ENCODE measurements at places on chromosomes 7 and 10.

GRCh38 chr7:95045236-95045923 is 138.0 kb downstream of the PPP1R9A start:
- peak; percentile 15 for DNase-seq

DNA sequence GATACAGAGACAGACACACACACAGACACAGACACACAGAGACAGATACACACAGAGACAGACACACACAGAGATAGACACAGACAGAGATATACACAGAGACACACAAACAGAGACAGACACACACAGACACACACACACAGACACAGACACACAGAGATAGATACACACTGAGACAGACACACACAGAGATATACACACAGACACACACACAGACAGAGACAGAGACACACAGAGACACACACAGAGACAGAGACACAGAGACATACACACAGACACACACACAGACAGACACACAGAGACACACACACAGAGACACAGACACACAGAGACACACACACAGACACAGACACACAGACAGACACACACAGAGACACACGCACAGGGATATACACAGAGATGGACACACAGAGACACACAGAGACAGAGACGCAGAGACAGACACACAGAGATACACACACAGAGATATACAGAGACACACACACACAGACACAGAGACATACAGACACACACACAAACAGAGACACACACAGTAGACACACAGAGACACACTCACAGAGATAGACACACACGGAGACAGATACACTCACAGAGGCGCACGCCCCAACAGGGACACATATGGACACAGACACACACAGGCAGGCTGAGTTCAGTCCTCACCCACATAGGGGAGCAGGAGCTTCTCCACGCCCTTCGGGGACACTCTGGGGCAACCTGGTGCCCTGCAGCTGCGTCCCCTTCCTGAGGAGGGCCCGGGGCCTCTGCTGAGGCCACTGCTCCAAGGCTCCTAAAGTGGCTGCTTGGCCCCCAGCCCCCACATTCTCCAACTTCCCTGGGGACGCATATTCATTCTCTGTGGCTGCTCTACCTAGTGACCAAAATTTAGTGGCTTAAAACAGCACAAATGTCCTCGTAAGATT is 10.3 kb upstream of the PPP2R2D start:
- no peak for DNase-seq

- DNase-seq: no peak
Measured at GRCh38 chr10:59332581-59332980, 29.8 kb downstream of the FAM13C start.

GRCh38 chr7:27560706-27561235 is 101.9 kb downstream of the HIBADH start:
- peak; percentile 56 for DNase-seq

DNA sequence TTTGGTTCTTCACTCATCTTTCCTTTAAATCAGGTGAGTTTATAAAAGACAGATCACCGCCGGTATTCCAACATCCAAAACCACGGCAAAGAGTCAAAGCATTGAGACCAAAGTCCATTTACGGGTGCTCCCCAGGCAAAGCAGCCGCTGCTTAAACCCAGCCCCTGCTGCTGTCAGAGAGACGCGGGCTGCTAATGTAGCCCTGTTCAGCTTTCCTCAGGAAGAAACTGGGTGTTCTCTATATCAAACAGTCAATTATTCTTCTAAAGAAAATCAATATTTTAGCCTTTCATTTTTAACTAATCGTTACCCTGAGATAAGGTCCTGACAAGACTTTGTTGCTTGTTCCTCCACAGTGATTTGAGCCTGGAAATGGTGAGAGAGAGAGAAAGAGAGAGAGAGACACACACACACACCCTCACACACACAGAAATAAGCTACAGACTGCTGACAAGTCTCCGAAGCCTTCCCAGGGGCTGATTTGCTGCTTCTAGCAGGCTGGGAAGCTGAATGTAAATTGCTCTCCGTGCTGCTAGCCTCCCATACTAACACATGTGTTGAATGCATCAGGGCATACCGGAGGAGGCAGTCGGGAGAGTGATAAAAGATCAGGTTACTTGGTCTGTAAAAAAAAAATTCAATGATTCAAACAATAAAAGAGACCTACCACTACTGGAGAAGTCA is 183.0 kb upstream of the ANK3 start:
- no peak for DNase-seq

GRCh38 chr10:88190123-88190522 is 326.7 kb downstream of the PTEN start:
- no peak for DNase-seq

- no peak for DNase-seq
Measured at GRCh38 chr7:7761340-7761973, 43.0 kb upstream of the RPA3 start.
